ENCODE measurements at places on chromosomes 1 and 21. TPM values are rescaled to one million over a fixed set of nuclear protein-coding genes. Genes with fewer than 3 reads are reported as not detected.

GRCh38 chr1:118322331-118322730 lies 137.3 kb upstream of the SPAG17 start:
- H3K4me3 ChIP-seq = no peak overlapping the region
- peak; percentile 42 for DNase-seq
- no peaks in the 10 kb centered on the region for H3K27me3 ChIP-seq

GRCh38 chr1:55046871-55047270 lies 7.5 kb downstream of the PCSK9 start:
- H3K4me1 ChIP-seq = no peaks in the 10 kb centered on the region
- no peak for DNase-seq
- H3K4me3 ChIP-seq = no peak overlapping the region
- peaks cover 12% of the 10 kb centered on the region for H3K27me3 ChIP-seq

The C1orf210 gene
- total RNA-seq = not detected

DNA sequence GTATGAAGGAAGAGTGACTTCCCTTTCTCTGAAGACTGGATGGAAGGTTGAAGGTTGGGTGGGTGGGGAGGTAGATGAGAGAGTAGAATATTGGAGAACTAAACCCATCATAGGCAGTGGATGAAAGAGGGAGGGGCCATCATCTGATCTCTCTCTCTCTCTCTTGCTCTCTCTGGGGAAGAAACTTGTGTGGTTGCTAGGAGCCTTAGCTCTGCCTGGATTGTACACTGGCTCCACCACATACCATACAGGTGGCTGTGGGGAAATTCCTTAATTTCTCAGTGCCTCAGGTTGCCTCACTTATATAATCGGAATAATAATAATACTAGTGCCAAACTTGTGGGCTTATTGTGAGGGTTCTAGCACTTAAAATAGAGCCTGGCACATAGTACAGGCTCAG lies 9.5 kb downstream of the XCL1 start:
- H3K4me1 ChIP-seq = peaks cover 10% of the 10 kb centered on the region
- no peak overlapping the region for H3K27ac ChIP-seq
- H3K36me3 ChIP-seq = no peaks in the 10 kb centered on the region

The HSD3B1 gene
- total RNA-seq = not detected

The PADI6 gene
- total RNA-seq = not detected

The GPR153 gene
- total RNA-seq = 58.2 TPM

The ZFYVE9 gene
- 26.1 TPM for total RNA-seq

The SYTL1 gene
- total RNA-seq = 0.20 TPM

The KCNT2 gene
- total RNA-seq = 2.7 TPM

The GPR25 gene
- total RNA-seq = not detected

- no peak overlapping the region for H3K27ac ChIP-seq
- peaks cover 17% of the 10 kb centered on the region for H3K4me1 ChIP-seq
- no peaks in the 10 kb centered on the region for H3K36me3 ChIP-seq
- H3K27me3 ChIP-seq = no peaks in the 10 kb centered on the region
- H3K4me3 ChIP-seq = no peak overlapping the region
Observed at GRCh38 chr1:198672124-198672523, 33.3 kb downstream of the PTPRC start.

GRCh38 chr1:226061068-226061840 lies 1.3 kb upstream of the H3-3A start:
- DNase-seq = peak; percentile 39
- peaks cover 19% of the 10 kb centered on the region for H3K36me3 ChIP-seq
- peaks cover 8% of the 10 kb centered on the region for H3K4me1 ChIP-seq
- peak overlapping the region; percentile 98 for H3K27ac ChIP-seq
- H3K27me3 ChIP-seq = no peaks in the 10 kb centered on the region
- H3K4me3 ChIP-seq = peak overlapping the region; percentile 96

- no peak overlapping the region for H3K4me3 ChIP-seq
- DNase-seq = no peak
- no peaks in the 10 kb centered on the region for H3K27me3 ChIP-seq
- no peaks in the 10 kb centered on the region for H3K36me3 ChIP-seq
- peaks cover 28% of the 10 kb centered on the region for H3K4me1 ChIP-seq
Observed at GRCh38 chr21:26391166-26391565, 181.9 kb downstream of the CYYR1 start.

GRCh38 chr1:94093996-94094395 lies 27.0 kb downstream of the ABCA4 start:
- DNase-seq = peak; percentile 9
- no peaks in the 10 kb centered on the region for H3K27me3 ChIP-seq
- peak overlapping the region; percentile 81 for H3K27ac ChIP-seq
- peak overlapping the region; percentile 44 for H3K4me3 ChIP-seq

DNA sequence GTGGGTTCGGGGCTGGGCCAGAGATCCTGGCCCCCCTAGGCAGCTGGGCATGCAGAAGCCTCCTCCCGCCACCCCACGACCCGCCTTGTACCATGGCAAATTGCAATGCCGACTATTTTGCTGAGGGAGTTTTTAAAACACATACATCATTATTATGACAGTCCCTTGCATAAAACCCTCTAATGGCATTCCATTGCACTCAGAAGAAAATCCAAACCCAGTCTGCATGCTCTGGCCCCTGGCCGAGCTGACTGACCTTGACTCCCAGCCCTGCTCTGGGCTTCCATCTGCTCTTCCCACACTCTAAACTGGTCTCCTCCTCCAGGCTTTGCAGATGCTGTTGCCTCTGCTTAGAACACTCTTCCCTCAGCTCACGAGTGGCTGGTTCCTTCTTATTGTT lies 28.0 kb downstream of the PADI2 start:
- H3K4me3 ChIP-seq = no peak overlapping the region
- no peak overlapping the region for H3K27ac ChIP-seq
- no peak for DNase-seq
- H3K36me3 ChIP-seq = no peaks in the 10 kb centered on the region

- H3K4me1 ChIP-seq = peaks cover 15% of the 10 kb centered on the region
- no peak overlapping the region for H3K27ac ChIP-seq
- H3K36me3 ChIP-seq = no peaks in the 10 kb centered on the region
- no peaks in the 10 kb centered on the region for H3K27me3 ChIP-seq
- no peak overlapping the region for H3K4me3 ChIP-seq
Observed at GRCh38 chr1:22291494-22291893, 148.6 kb upstream of the WNT4 start.

GRCh38 chr1:217089361-217090014 lies 366.3 kb upstream of the ESRRG start:
- no peaks in the 10 kb centered on the region for H3K4me1 ChIP-seq
- H3K36me3 ChIP-seq = no peaks in the 10 kb centered on the region
- no peaks in the 10 kb centered on the region for H3K27me3 ChIP-seq
- H3K4me3 ChIP-seq = peak overlapping the region; percentile 53

- no peak overlapping the region for H3K4me3 ChIP-seq
- no peaks in the 10 kb centered on the region for H3K4me1 ChIP-seq
- H3K36me3 ChIP-seq = no peaks in the 10 kb centered on the region
- H3K27ac ChIP-seq = no peak overlapping the region
- no peaks in the 10 kb centered on the region for H3K27me3 ChIP-seq
Observed at GRCh38 chr1:245291351-245291750, 136.6 kb downstream of the KIF26B start.

- H3K36me3 ChIP-seq = no peaks in the 10 kb centered on the region
- peaks cover 38% of the 10 kb centered on the region for H3K27me3 ChIP-seq
- H3K4me1 ChIP-seq = no peaks in the 10 kb centered on the region
- DNase-seq = no peak
- H3K27ac ChIP-seq = no peak overlapping the region
Observed at GRCh38 chr1:53693339-53693738, 45.6 kb downstream of the GLIS1 start.

DNA sequence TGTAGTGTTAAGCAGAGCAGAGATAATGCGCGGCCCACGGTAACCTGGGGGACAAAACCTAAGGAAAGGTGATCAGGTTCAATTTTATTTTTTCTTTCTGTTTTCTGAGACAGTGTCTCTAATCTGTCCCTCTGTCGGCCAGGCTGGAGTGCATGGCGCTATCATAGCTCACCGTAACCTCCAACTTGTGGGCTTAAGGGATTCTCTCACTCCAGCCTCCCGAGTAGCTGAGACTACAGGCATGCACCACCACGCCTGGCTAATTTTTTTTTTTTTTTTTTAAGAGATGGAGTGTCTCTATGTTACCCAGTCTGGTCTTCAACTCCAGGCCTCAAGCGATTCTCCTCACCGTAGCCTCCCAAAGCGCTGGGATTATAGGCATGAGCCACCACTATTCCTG lies 724 bp upstream of the ANKRD35 start:
- H3K36me3 ChIP-seq = no peaks in the 10 kb centered on the region
- peak overlapping the region; percentile 75 for H3K4me3 ChIP-seq
- H3K4me1 ChIP-seq = peaks cover 9% of the 10 kb centered on the region
- H3K27ac ChIP-seq = no peak overlapping the region
- H3K27me3 ChIP-seq = no peaks in the 10 kb centered on the region

GRCh38 chr1:10761503-10762152 lies 34.8 kb downstream of the CASZ1 start:
- DNase-seq = no peak
- H3K27ac ChIP-seq = no peak overlapping the region
- no peaks in the 10 kb centered on the region for H3K36me3 ChIP-seq
- no peaks in the 10 kb centered on the region for H3K27me3 ChIP-seq
- peaks cover 6% of the 10 kb centered on the region for H3K4me1 ChIP-seq
- no peak overlapping the region for H3K4me3 ChIP-seq

GRCh38 chr1:117810553-117810952 lies 118.9 kb downstream of the GDAP2 start:
- no peak overlapping the region for H3K27ac ChIP-seq
- no peak overlapping the region for H3K4me3 ChIP-seq
- H3K36me3 ChIP-seq = no peaks in the 10 kb centered on the region
- no peaks in the 10 kb centered on the region for H3K27me3 ChIP-seq
- no peaks in the 10 kb centered on the region for H3K4me1 ChIP-seq
- no peak for DNase-seq

The KLF17 gene
- total RNA-seq = not detected

DNA sequence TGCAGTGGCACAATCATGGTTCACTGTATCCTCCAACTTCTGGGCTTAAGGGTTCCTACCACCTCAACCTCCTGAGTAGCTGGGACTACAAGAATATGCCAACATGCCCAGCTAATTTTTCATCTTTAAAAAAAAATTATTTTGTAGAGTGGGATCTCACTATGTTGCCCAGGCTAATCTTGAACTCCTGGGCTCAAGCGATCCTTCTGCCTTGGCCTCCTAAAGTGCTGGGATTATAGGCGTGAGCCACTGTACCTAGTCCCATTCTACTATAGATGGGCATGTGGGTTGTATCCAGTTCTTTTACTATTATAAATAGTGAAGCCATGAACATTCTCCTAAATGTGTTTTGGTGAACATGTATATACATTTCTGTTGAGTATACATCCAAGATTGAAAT lies 57.9 kb upstream of the PAXBP1 start:
- no peak for DNase-seq
- H3K4me1 ChIP-seq = no peaks in the 10 kb centered on the region
- H3K27ac ChIP-seq = no peak overlapping the region
- no peaks in the 10 kb centered on the region for H3K36me3 ChIP-seq

GRCh38 chr1:182446033-182446669 lies 3.8 kb upstream of the RGSL1 start:
- no peaks in the 10 kb centered on the region for H3K36me3 ChIP-seq
- DNase-seq = peak; percentile 24
- no peak overlapping the region for H3K4me3 ChIP-seq
- no peaks in the 10 kb centered on the region for H3K27me3 ChIP-seq

GRCh38 chr1:70234733-70235132 lies 13.6 kb downstream of the SRSF11 start:
- no peaks in the 10 kb centered on the region for H3K4me1 ChIP-seq
- DNase-seq = no peak
- H3K27me3 ChIP-seq = no peaks in the 10 kb centered on the region
- H3K27ac ChIP-seq = no peak overlapping the region

- DNase-seq = no peak
- H3K4me3 ChIP-seq = peak overlapping the region; percentile 77
Observed at GRCh38 chr1:150233359-150234308, 2.3 kb downstream of the ANP32E start.

The PRDM16 gene
- total RNA-seq = 1.4 TPM

- peaks cover 28% of the 10 kb centered on the region for H3K36me3 ChIP-seq
- no peak for DNase-seq
- H3K27ac ChIP-seq = no peak overlapping the region
- H3K27me3 ChIP-seq = no peaks in the 10 kb centered on the region
- peaks cover 13% of the 10 kb centered on the region for H3K4me1 ChIP-seq
Observed at GRCh38 chr1:116382321-116382720, 9.3 kb downstream of the ATP1A1 start.

GRCh38 chr1:198903621-198904020 lies 264.8 kb downstream of the PTPRC start:
- H3K27ac ChIP-seq = no peak overlapping the region
- DNase-seq = no peak
- no peaks in the 10 kb centered on the region for H3K27me3 ChIP-seq
- no peaks in the 10 kb centered on the region for H3K4me1 ChIP-seq

GRCh38 chr1:152067150-152067549 lies 21.7 kb downstream of the TCHHL1 start:
- no peak for DNase-seq
- no peaks in the 10 kb centered on the region for H3K36me3 ChIP-seq
- no peak overlapping the region for H3K27ac ChIP-seq
- H3K4me1 ChIP-seq = no peaks in the 10 kb centered on the region
- no peaks in the 10 kb centered on the region for H3K27me3 ChIP-seq

The MARK1 gene
- 8.7 TPM for total RNA-seq

DNA sequence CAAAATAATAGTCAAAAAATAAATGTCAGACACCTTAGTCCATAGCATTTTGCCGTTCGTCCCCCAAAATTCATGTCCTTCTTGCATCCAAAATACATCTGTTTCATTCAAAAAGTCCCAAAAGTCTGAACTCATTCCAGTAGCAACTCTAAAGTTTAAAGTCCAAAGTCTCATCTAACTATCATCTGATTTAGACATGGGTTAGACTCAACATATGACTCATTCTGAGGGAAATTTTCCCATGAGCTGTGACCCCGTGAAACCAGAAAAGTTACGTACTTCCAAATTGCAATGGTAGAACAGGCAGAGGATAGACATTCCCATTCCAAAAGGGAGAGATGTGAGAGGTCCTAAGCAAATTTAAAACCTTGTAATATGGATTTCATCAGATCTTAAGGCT lies 48.6 kb upstream of the CACHD1 start:
- no peaks in the 10 kb centered on the region for H3K36me3 ChIP-seq
- H3K4me3 ChIP-seq = no peak overlapping the region
- H3K27me3 ChIP-seq = no peaks in the 10 kb centered on the region

DNA sequence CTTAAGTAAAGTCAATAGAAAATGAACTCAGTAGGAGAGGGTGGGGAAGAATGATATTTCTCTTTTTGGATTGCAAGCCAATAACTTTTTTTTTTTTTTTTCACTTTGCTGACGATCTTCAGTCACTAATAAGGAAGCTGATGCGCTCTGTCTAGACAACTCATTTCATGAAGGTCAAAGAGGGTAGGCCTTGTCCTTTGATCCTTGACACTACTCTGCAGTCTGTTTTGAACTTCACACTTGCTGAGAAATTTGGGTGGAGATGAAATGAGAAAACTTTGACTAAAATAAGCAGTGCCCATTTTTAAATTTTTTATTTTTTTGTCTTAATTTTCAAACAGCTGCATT lies 20.9 kb upstream of the PLXNA2 start:
- no peaks in the 10 kb centered on the region for H3K27me3 ChIP-seq
- H3K27ac ChIP-seq = no peak overlapping the region
- no peaks in the 10 kb centered on the region for H3K36me3 ChIP-seq
- H3K4me3 ChIP-seq = no peak overlapping the region
